ENCODE measurements at places on chromosomes 5 and 9. TPM values are rescaled to one million over a fixed set of nuclear protein-coding genes. Genes with fewer than 3 reads are reported as not detected.

Gene SPATA31E1
- polyA plus RNA-seq, result not detected

Gene RARS1
- polyA plus RNA-seq, result 26.9 TPM

Gene BRINP1
- polyA plus RNA-seq, result 0.77 TPM

Gene SLC34A1
- polyA plus RNA-seq, result 0.49 TPM

Gene OR4F3
- not detected for polyA plus RNA-seq
